ENCODE measurements at places on chromosomes 3 and 15.

DNA sequence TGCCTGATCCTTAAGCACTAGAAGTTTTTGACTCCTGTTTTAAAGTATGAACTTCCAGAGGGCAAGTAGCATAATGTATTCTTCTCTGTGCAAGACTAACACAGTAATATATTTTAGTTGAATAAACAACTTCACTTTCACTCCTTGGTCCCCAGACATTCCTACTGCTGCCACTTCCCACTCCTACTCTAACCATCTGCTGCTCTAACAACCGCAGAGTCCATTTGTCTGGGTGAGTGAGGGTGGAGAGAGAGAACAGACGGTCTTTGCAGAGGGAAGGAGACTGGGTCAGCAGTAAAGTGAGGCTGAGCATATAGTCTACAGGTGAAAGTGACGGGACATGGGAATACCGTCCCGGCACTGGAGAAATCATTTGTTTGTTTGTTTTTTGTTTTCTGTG is 301.0 kb upstream of the SLCO3A1 start:
- DNase-seq: no peak

GRCh38 chr3:172147113-172147818 is 107.9 kb downstream of the FNDC3B start:
- no peak for DNase-seq

DNA sequence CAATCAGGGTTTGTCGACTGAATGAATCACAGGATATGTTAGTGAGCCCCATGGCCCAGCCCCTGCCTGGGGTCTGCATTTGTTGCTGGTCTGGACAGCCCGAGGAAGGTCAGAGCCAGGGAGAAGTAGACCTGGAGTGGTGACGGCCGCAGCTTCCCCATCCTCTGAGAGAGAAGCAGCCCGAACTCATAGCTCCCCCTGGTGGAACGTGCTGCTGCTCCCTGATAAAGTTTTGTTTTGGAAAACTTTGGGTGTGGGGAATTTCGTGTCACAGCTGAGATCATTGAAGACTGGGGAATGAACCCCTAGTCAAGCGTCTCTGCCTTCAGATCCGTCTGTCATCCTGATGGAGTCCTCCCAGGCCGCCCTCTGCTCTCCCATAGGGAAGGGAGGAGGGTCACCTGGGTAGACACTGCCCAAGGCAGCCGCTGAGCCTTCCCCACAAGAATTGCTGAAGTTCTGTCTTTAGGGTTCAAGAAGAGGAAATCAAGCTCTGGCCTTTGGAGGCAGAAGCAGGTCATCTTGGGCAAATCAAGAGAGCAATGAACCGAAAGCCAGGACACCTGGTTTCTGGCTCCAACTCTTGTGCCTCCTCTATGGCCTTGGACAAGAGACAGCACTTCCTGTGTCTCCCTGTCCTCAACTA is 60.5 kb downstream of the GLDN start:
- no peak for DNase-seq

GRCh38 chr3:110940055-110940454 is 131.6 kb upstream of the NECTIN3 start:
- DNase-seq: no peak

GRCh38 chr15:78461171-78461888 is 23.3 kb downstream of the IREB2 start:
- no peak for DNase-seq

- DNase-seq: no peak
These were observed 438.4 kb downstream of the OCA2 start for GRCh38 chr15:27660676-27661075.

DNA sequence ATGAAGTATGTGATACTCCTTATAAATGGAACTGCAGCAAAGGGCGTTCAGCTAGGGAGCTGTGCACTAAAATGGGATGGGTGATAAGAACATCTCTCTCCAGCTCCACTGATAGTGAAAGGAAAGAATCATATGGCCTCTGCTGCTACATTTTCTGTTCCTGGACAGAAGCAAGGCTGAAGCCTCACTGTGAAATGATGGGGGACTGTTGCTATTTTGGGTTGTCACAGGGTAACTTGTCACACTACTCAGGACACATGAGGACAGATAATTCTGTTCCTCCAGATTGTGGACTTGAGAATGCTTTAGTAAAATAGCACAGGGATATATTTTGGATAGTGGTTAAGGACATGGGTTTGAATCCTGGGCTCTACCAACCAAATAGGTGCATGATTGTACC is 423.6 kb downstream of the FHIT start:
- DNase-seq: no peak

GRCh38 chr3:57046101-57046765 is 14.2 kb upstream of the SPATA12 start:
- DNase-seq: no peak

Measured in stimulated activated CD8-positive, alpha-beta memory T cell treated with anti-CD3 and anti-CD28 coated beads, Interleukin-15, amount 100 ng/mL, for 24 hours (primary cell).